ENCODE measurements at places on chromosomes 3 and 15.

DNA sequence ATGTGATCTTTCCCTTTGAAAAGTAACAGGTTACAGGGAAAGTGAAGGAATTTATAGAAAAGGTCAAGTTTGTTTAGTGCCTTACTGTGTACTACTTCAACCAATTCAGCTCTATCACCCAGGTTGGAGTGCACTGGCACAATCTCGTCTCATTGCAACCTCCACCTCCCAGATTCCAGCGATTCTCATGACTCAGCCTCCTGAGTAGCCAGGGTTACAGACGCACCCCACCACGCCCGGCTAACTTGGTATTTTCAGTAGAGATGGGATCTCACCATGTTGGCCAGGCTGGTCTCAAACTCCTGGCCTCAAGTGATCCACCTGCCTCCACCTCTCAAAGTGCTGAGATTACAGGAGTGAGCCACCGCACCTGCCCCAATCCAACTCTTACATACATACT lies 279.7 kb downstream of the ZBTB20 start:
- DNase-seq: no peak

DNA sequence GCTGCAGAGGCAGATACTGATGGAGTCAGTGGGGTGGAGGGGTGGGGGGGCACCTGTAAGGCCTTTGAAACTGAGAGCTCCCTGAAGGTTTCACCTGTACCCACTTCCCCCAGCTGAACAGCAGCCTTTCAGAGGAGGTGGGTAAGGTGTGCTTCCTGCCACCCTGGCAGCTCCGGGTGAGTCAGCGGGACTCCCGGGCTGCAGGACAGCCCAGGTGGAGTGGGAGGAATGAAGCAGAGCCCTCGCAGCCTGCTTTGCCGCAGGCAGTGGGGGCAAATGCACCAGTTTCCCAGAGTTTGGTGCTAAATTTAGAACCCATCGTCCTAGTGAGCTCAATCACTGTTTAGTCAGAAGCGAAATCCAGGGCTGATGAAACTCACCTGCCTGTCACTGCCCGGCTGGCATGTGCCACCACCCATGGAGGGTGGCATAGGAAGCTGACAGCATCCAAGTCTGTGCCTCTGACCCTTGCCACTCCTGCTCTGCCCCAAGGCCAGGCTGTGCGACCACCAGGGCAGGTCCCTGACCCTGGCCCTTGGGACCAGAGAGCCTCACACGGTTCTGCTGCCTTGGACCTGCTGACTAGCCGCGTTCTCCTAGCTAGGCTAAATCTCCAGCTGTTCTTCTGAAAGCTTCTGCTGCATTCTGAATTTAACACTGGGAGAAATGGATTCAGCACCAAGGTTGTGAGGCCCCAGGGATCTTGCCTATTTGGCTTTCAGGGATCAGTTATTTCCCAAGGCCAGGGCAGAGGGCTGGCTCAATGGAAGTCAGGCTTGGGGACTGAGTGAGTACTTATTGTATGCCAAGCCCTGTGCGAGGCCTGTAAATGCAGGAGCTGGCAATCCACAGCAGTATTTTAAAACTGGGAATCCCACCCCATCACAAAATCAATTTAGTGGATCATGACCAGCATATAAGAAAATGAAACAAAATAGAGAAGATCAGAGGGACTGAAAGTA lies 67.3 kb upstream of the RASGRF1 start:
- no peak for DNase-seq

DNA sequence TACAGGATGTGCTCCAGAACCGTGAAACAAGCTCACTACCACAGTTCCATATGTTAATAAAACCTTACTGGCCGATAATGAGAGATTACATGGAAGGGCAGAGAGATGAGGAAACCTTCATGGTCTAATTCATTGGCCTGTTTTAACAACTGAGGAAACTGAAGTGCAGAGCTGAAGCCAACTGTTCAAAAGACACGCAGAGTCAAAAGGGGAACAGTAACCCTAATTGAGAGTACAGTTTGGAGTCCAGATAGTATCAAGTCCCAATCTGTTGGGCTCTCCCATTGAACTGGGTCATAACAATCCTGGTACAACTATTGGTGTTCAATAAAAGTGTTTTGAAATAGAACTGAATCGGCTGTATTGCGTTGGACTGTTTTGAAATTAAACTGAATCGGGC lies 69.6 kb downstream of the SLC12A8 start:
- DNase-seq: no peak

- DNase-seq: no peak
Measured at GRCh38 chr15:45441036-45441435, 62.7 kb upstream of the GATM start.

GRCh38 chr15:91022075-91022831 lies at the start of gene VPS33B:
Gene VPS33B, minus strand, starts transcription at chr15:91022594. Its CDS starts 345 bp downstream, at chr15:91022249.
- peak; percentile 89 for DNase-seq

GRCh38 chr15:65175511-65175910 lies 9.6 kb downstream of the CLPX start:
- peak; percentile 29 for DNase-seq

DNA sequence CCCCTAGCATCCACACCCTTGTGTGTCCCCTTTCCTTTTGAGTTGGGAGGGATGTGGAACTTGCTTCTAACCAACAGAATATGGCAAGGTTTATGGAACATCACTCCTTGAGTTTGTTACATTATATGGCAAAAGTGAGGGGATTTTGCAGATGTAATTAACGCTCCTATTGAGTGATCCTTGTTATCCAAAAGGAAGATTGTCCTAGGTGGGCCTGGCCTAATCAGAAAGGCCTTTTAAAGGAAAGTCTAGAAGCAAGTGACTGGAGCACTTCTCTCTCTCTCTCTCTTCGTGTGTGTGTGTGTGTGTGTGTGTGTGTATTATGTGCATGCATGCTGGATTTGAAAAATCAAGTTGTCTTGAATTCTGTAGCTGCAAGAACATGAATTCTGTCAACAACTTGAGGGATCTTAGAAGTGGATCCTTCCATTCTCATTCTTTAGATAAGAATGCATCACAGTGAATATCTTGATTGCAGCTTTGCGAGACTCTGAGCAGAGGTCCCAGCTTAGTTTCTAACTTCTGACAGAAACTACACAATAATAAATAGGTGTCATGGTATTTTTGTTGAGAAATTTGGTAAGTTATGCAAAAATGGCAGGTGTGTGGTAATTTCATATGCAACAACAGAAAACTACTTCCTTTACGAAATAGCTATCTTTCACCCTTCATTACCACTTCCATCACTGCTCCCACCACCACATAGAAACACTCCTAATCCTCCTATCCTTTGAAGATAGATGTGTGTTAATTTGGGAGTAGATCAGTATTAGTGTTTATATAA lies 360.9 kb upstream of the CBLB start:
- DNase-seq: no peak

DNA sequence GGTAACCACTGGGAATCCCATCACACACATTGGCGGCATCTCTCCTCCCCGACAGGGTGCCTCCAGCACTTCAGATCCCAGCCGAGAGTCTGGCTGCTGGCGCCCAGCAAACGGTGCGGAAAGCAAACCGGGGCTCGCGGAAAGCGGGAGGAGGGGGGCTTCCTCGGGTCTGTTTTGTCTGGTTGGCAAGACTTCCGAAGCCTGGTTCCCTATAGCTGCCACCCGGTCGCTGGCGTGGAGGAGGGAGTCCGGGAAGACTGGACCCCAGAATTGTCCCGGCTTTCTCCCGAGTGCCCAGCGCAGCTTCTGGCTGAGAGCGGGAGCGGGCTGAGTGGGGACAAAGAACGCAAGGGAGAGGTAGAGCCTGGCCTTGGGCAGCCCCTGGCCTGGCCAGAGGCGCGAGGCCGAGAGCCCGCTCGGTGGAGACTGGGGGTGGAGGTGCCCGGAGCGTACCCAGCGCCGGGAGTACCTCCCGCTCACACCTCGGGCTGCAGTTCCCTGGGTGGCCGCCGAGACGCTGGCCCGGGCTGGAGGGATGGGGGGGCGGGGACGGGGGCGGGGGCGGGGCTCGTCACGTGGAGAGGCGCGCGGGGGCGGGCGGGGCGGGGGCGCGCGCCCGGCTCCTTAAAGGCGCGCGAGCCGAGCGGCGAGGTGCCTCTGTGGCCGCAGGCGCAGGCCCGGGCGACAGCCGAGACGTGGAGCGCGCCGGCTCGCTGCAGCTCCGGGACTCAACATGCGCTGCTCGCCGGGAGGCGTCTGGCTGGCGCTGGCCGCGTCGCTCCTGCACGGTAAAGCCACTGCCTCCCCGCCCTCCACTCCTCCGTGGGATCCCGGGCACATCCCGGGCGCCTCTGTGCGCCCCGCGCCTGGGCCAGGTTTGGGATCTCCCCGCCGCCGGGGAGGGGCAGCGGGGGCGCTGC lies at the start of gene CHRNA7:
Gene CHRNA7, plus strand, starts transcription at position 654 of the 920 bp plus-strand sequence. Its CDS starts 80 bp downstream, at position 734.
- peak; percentile 37 for DNase-seq

DNA sequence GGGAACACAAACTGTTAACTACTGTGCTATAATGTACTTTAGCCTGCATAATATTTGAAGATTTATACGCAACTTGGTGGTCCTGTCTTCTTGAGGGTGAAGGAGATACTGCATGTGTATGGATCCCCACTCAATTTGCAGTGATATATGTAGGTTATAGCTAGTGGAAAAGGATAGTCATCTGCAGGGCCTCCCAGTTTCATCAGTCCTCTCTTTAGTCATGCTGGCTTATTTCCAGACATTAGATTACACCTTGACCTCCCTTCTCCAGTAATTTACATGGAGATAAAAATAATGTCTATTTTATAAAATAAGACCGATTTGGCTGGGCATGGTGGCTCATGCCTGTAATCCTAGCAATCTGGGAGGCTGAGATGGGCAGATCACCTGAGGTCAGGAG lies 3.7 kb downstream of the NR1D2 start:
- peak; percentile 20 for DNase-seq

DNA sequence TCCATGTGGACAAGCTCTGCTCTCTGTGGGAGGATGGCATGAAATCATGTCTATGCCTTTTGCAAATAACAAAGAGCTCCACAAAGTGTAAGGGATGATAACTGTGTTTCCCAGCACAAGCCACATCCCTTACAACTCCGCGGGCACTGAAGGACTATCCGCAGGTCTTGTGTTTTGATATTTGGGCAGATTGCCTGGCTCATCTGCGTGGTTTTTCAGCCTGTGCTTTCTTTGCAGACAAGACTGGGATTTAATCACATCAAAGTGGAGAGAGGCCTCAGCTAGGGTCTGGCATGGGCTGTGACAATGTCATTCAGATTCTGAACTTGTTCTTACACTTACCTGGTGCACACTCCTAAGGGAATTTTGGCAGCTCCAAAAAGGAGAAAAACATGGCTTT lies 30.2 kb upstream of the CA12 start:
- no peak for DNase-seq

GRCh38 chr3:193605876-193606275 lies 12.9 kb downstream of the OPA1 start:
- peak; percentile 71 for DNase-seq

- DNase-seq: peak; percentile 13
Measured at GRCh38 chr15:95499397-95499796, 831.1 kb upstream of the NR2F2 start.

GRCh38 chr3:177057768-177058167 lies 139.5 kb downstream of the TBL1XR1 start:
- DNase-seq: no peak

GRCh38 chr3:59425942-59426341 lies 376.1 kb upstream of the CFAP20DC start:
- no peak for DNase-seq

GRCh38 chr15:98758224-98758623 lies 109.9 kb downstream of the IGF1R start:
- no peak for DNase-seq

- DNase-seq: no peak
Measured at GRCh38 chr3:157126365-157126764, 33.6 kb downstream of the CCNL1 start.

- DNase-seq: peak; percentile 38
Measured at GRCh38 chr15:45023659-45024225, 747 bp downstream of the SORD start.

- DNase-seq: peak; percentile 63
Measured at GRCh38 chr3:133464573-133464972, 64.7 kb downstream of the BFSP2 start.

- peak; percentile 31 for DNase-seq
Measured at GRCh38 chr3:148366743-148367410, 330.8 kb upstream of the AGTR1 start.

- peak; percentile 5 for DNase-seq
Measured at GRCh38 chr3:59469948-59470723, 420.3 kb upstream of the CFAP20DC start.

DNA sequence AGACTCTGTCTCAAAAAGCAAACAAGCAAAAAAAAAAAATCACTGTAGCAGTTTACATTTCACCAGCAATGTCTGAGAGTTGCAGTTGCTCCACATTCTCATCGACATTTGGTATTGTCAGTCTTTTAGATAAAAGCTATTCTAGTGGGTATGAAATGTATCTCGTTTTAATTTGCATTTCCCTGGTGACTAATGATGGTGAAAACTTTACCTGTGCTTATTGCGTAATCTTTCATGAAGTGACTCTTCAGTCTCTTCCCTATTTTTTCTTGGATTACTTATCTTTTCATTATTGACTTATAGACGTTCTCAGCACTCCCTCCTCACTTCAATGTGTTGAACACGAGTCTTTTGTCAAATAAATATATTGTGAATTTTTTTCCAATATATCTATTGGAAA lies 37.2 kb upstream of the CLSTN2 start:
- DNase-seq: no peak

GRCh38 chr15:87155771-87156170 lies 1076.1 kb downstream of the AGBL1 start:
- DNase-seq: peak; percentile 23

DNA sequence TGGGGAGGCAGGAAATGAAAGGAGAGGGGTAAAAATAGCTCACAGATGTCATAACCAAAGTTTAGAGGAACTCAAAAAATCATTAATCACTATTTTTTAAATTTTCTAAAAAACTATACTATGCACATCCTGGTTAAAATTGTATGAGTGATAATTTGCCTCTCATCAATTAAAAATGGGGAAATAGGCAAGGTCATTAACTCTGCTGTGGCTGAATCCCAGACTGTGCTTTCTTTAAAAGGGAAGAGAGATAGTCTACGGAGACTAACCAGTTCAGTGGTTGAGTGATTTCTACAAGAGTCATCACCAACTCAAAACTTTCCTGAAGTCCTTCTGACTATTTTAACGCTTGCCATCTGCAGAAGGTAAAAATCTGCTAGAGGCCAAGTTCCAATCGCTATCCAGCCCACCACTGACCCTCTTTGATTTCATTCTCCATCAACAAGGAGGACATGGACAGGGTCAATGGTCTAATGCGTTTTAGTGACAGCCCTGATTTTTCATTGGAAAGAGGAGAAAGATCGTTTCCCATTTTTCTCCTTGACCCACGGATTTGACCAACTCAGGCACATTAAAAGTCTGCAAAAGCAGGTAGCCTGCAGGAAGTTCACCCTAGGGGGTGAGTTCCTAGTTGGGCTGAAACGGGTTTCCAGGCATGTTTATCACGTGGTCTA lies 850 bp downstream of the SUCLG2 start:
- peak; percentile 35 for DNase-seq

DNA sequence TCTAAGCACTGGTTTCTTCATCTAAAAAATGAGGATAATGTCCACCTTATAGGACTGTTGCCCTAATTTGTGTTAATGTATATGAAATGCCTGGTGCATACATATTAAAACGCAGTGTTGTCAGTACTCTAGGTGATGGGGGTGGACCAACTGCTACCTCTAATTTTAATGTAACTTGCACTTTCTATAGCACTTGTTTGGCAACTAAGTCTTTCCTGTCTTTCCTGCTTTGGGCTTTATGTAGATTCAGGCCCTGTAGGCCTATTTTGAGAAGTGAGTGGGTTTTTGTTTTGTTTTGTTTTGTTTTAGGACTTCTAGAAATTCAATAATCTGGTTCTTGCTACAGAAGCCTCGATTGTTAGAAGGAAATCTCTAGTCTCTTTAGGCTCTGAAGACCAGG lies 21.2 kb downstream of the SLC7A14 start:
- DNase-seq: no peak

GRCh38 chr15:56982987-56983386 lies 64.5 kb downstream of the TCF12 start:
- no peak for DNase-seq

All from EH (cell line).